ENCODE measurements at places on chromosomes 6 and 20. TPM values are rescaled to one million over a fixed set of nuclear protein-coding genes. Genes with fewer than 3 reads are reported as not detected.

Gene DEFB112
- not detected for total RNA-seq

Gene LPA
- total RNA-seq: not detected

Gene SLC25A27
- total RNA-seq: 0.75 TPM

Gene POU5F1
- total RNA-seq: not detected

Gene TMC2
- total RNA-seq: not detected

Gene MUC21
- not detected for total RNA-seq

Gene ADGRF5
- total RNA-seq: 0.23 TPM

Gene C6orf52
- total RNA-seq: 0.38 TPM

Gene TINAG
- not detected for total RNA-seq

Gene PCSK2
- not detected for total RNA-seq
